Activated CD8-positive, alpha-beta memory T cell treated with anti-CD3 and anti-CD28 coated beads for 1 hour (primary cell): ENCODE measurements at places on chromosomes 5 and 9.

- no peak for DNase-seq
Measured at GRCh38 chr9:88766778-88767503, 224.3 kb upstream of the S1PR3 start.

DNA sequence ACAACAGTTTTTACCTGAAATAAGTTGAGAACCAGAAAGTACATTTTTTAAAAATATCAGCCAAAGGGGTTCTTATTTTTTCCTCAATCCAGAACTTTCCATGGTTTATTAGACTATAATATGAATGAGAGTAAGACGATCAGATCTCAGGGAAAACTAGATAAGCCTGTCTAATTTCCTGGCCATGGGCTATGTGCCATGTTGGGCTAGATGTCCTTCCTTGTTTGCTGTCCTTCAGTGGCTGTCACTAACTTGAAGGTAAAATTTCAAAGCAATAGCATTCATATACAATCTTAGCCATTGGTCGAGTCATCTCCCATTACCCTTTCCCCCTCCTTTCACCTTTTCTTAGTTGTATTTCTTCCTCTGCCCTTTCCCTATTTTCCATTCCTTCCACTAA lies 179.5 kb upstream of the PPP1R2B start:
- DNase-seq: no peak

GRCh38 chr5:129899454-129899853 lies 4.8 kb upstream of the CHSY3 start:
- DNase-seq: no peak

DNA sequence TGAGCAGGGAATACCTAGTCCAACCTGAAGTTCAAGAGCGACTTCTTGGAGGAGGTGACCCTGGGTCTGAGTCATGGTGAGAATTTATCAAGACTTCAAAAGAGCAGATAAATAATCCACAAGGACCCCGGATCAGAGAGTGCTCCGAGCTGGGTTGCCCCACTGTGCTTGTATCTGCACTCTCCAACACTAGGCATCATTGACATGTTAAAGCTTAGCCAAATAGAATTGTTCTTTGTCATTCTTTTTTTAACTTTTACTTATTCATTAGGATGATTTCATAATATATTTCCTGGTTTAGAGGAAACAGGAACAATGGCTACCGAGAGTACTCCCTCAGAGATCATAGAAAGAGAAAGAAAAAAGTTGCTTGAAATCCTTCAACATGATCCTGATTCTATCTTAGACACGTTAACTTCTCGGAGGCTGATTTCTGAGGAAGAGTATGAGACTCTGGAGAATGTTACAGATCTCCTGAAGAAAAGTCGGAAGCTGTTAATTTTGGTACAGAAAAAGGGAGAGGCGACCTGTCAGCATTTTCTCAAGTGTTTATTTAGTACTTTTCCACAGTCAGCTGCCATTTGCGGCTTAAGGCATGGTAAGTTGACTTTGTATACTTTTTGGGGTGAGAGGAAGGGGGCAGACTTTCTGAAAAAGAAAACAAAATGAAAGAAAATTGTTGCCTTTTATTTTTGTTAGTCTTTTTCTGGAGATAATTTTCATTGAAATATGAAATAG lies at the start of gene CARD6:
Gene CARD6 (plus strand): TSS at position 300 of the 738 bp plus-strand sequence. CDS start 16 bp downstream, at position 316.
- DNase-seq: no peak

- DNase-seq: no peak
Measured at GRCh38 chr9:134177624-134178393, 13.4 kb upstream of the RNU6ATAC start.

GRCh38 chr9:86604741-86605140 lies 250.5 kb upstream of the TUT7 start:
- no peak for DNase-seq
